ENCODE measurements at places on chromosomes 16 and 17.

DNA sequence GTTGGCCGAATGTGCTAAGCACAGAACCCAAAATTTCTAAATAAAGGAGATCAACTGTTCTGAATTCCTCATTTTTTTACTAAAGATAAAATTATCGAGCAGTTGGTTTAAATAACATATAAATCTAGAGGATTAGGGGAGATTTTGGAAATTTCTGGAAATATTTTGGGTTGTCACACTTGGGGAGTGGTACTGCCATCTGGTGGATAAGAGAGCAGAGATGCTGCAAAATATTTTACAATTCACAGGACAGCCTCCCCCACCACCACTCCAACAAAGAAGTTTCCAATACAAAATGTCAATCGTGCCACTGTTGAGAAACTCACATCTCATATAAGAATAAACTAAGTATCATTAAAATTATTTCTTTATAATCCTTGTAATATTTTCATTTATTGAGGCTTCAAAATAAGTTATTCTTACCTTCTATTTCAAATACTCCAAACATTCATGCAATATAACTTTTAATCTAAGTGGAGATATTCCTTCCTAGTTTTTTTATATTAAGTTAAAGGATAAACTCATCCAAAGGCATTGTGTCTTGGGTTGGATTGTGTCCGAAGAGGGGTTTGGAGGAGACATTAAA lies 17.0 kb upstream of the ABCA8 start:
- DNase-seq = peak; percentile 44

DNA sequence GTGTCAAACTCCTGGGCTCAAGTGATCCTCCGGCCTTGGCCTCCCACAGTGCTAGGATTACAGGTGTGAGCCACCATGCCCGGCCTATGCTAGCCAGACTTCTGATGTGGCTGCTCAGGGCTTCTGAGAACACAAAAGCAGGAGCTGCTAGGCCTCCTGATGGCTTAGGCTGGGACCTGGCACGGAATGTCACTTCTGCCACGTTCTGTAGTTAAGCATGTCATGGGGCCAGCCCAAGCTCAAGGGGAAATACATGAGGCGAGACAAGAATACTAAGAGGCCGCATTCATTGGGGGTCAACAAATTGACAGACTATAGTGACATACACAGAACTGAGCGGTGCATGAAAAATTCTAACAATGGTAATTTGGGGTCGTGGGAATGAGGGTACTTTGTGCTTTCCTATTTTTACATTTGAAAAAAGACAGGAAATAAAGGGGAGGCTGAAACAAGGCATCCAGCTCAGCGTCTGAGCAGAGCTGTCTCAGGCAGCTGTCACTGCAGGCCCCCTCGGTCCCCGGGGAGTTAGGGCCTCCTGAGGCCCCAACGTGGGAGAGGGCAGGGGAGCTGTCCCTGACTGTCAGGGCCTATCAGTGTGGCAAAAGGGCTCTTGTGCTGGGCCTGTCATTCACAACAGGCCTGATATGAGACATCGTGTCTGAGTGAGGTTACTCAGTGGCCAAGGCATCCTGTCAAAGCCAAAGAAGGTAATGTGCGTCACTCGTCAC lies 26.4 kb downstream of the CFAP20 start:
- no peak for DNase-seq

DNA sequence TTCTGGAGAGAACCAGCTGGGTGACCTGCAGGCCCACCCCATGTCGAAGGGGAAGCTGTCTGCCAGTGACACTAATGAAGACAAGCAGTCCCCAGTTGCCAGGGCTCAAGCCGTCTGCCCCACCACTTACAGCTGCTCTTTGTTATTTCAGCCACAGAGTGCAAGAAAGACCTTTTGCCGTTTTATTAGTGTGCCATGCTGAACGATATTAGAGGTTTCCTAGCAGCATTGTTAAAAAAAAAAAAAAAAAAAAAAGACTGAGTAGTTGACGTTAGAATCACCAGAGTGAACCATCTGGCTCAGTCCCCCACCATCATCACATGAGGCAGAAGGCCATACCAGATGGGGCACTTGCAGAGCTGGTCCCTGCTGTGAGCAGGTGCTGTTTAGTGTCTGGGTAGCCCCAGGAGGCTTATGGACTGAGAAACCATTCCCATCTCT lies 26.5 kb upstream of the SLC39A11 start:
- no peak for DNase-seq

DNA sequence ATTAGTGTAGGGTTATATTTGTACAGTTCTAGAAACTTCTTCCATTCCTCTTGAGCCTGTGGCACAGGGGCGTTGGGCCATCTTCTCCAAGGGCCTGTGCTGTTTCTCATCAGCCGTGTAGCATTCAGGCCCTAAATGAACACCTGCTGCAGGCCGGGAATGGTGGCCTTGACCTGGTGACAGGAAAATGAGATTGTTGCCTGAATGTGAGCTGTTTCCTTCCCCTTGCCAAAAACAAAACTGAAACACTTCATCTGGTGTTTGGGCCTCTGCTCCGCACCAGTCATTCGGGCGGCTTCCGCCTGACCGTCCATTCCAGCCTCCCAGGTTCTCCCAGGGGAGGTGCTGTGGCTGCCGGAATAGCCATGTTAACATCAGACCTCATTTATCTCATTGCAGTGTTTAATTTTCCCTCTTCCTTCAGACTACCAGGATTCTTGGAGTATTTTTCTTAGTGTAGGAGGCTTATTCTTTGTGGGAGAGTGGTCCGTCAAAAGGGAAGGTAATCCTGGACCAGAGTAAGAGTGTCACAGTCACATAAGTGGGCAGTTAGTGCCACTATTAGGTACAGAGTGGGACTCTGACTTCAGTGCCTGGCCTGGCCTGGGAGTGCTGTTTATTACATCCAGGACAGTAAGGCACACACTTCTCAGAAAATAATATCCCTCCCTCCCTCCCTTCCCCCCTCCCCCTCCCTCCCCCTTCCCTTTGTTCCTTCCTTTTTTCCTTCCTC lies 61.9 kb downstream of the WWP2 start:
- DNase-seq = no peak

- no peak for DNase-seq
Measured at GRCh38 chr17:66525338-66525737, 222.9 kb downstream of the PRKCA start.

DNA sequence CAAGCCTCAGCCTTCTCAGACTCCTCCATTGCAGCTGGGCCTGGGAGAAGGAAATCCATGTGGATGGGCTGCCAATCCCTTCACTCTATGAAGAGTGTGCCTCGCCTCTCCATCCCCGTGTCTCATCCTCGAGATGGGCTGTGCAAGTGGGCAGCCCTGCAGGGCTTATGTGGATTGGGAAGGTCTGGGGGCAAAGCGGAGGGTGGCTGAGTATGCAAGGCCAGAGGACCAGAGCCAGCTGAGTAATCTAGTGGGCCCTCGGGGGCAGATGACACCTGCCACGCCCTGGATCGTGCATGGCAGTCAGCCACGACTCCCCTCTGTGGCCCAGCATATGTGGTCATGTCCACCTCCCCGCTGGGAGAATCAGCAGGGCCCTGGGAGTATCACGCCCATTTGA lies 78.9 kb downstream of the IRX5 start:
- no peak for DNase-seq

DNA sequence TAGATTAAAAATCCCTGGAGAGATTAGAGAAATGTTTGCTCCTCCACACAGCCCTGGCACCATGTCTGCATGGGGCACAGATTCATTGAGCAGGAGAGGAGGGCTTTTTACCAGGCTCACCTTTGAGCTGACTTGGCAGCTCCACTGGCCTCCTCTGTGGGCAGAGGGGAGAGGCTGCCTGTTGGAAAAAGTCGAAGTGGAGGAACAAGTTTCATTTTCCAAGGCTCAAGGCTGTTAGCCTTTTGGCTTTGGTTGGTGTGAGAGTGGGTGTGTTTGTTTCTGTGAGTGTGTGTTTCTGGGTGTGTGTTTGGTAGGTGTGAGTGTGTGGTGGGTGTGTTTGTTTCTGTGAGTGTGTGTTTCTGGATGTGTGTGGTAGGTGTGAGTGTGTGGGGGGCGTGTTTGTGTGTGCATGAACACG lies 5.6 kb downstream of the TMEM238L start:
- DNase-seq = peak; percentile 14

DNA sequence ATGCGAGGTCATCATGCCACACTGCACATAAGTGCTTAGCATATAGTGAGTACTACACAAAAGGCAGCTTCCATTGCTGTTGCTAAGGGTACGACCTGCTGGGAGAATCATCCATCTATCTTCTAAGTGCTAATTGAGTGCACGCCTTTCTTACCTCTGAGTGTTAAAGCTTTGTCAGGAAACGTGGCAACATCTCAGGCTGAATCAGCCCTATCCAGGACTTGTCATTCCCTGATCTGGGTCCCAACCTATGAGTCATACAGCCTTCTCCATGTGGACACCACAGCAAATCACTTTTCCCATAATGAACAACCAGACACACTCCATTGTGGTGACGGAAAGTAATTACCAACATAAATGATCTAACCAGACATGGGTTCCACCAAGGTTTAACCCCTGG lies 201.1 kb upstream of the MAF start:
- DNase-seq = no peak

- peak; percentile 92 for DNase-seq
Measured at GRCh38 chr17:8125154-8125946, 1.4 kb upstream of the HES7 start.

DNA sequence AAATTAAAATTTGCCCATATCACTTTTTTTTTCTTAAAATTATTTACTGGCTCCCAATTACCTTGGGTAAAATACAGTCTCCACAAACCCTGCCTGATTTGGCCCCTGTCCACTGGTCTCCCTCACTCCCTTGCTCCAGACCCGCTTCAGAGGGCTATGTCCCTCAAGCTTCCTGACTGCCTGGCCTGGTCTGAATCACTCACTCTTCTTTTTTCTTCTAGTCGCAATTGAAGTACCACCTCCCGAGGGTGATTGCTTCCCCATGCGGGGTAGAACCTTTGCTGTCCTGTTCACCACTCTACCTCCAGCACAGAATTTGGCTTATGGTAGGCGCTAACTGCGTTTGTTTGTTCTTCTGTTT lies 598 bp upstream of the PGAP3 start:
- no peak for DNase-seq

DNA sequence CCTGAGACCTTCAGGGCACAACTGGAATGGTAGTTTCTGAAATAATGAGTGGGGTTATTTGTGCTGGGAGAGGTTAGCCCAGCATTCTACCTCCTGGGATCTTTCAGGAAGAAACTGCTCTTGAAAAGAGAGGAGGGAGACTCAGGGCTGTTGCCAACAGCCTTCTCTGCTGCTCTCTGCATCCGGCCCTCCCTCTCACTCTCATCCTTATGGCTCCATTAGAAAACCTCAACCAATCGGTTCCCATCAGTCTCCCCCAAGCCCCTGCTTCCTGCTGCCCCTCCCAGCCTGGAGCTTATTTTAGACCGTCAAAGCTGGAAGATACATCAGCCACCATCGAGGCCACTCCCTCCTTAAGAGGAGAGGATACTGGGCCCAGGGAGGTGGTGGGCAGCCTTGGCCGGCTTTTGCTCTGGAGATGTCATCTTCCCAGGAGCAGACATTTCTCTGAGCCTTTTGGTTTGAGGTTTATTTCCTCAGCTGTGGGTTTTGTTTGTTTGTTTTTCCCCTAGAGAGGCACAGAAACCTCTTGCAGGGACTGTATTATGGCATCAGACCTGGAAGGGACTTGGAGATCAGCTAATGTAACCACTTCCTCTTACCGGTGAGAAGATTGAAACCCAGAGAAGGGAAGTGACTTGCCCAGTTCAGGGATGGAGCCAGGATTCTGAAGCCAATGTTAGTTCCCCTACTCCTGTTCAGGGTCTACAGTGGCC lies 2.7 kb downstream of the MPRIP start:
- no peak for DNase-seq

- no peak for DNase-seq
Measured at GRCh38 chr17:82802075-82802780, 37.6 kb downstream of the ZNF750 start.

GRCh38 chr17:81715872-81716673 lies 4.0 kb downstream of the SLC25A10 start:
- no peak for DNase-seq

- DNase-seq = no peak
Measured at GRCh38 chr16:25699069-25699468, 7.3 kb downstream of the HS3ST4 start.

- DNase-seq = no peak
Measured at GRCh38 chr16:25689137-25689836, 2.5 kb upstream of the HS3ST4 start.

GRCh38 chr17:50212121-50212843 lies 10.9 kb upstream of the COL1A1 start:
- no peak for DNase-seq

DNA sequence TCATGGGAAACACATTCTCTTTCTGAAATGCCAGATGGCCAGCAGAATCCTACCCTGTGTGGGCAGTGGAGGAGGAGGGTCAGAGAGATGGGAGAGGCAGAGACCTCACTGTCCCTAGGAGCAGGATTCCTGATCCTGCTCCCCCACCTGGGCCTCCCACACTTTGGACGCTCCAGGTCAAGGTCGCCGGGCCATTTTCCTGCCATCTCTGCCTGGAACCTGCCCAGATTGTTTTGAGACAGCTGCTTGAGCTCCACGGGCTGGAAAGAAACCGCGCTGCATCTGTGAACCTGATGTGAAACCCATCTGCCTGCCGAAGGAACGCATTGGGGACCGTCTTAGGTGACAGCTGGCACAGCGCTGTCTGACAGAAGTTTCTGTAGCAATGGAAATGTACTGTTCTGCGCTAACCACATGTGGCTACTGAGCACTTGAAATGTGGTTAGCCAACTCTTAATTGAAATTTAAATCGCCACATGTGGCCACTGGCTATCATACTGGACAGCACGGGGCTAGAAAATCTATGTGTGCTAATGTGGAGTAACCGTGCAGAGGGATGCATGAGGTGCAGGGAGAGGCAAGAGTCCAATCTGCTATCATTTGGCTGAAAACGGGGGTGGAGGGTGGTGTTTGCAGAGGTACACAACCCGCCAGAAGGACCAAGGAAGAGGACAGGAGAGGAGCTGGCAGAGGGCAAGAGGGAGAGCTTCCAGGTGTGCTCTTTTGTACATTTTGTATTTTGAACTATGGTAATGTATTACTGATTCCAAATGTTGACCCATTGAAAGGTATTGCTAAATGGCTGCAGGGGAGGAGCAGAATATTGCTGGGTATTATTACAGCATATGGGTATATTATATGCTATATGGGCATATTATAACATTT lies 15.4 kb upstream of the NUBP1 start:
- DNase-seq = no peak

- no peak for DNase-seq
Measured at GRCh38 chr16:81313701-81314602, 810 bp upstream of the GAN start.

- no peak for DNase-seq
Measured at GRCh38 chr16:4675864-4676786, 17.2 kb upstream of the NUDT16L1 start.

- no peak for DNase-seq
Measured at GRCh38 chr17:27473190-27473747, 17.0 kb downstream of the KSR1 start.

- no peak for DNase-seq
Measured at GRCh38 chr16:77860953-77861352, 72.6 kb downstream of the VAT1L start.

All from head of caudate nucleus (tissue), 42 donors.